ENCODE measurements at places on chromosomes 11 and 22.

DNA sequence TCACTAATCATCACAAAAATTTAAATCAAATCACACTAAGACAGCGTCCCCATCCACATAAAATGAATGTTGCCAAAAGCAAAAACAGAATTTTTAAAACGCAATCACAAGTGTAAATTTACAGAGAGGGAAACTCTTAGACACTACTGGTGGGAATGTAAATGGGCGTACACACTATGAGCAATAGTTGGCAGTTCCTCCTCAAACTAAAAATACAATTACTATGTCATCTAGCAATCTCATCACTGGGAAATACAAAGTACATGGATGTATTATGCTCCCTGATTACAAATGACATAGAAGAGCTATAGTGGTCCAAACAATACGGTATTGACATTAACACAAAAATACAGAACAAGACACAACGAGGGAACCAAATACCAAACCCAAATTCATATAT lies 8.7 kb upstream of the RGL4 start:
- DNase-seq = no peak

DNA sequence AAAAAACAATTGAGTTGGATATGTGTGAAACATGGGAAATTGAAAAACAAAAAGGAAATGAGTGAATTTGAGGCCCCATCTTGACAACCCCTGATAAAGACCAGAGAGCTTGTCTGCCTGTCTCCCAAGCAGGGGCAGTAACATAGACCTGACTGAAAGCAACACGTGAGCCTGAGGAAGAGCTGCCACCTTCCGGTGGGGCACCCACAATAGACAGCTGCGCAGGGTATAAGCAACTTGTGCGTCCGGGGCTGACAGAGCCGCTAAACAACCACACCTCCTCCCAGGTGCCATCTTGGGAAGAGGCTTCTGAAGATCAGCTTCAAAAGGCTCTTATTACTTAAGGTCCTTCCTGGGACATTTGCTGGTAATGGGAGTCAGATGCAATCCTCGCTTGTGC lies 166.8 kb downstream of the NTM start:
- DNase-seq = no peak

- no peak for DNase-seq
These were observed 1.9 kb upstream of the MPZL2 start for GRCh38 chr11:118265954-118266353.

- no peak for DNase-seq
These were observed 787.7 kb downstream of the NTM start for GRCh38 chr11:132158091-132158490.

- no peak for DNase-seq
These were observed 139.1 kb upstream of the MTMR2 start for GRCh38 chr11:96063053-96063452.

DNA sequence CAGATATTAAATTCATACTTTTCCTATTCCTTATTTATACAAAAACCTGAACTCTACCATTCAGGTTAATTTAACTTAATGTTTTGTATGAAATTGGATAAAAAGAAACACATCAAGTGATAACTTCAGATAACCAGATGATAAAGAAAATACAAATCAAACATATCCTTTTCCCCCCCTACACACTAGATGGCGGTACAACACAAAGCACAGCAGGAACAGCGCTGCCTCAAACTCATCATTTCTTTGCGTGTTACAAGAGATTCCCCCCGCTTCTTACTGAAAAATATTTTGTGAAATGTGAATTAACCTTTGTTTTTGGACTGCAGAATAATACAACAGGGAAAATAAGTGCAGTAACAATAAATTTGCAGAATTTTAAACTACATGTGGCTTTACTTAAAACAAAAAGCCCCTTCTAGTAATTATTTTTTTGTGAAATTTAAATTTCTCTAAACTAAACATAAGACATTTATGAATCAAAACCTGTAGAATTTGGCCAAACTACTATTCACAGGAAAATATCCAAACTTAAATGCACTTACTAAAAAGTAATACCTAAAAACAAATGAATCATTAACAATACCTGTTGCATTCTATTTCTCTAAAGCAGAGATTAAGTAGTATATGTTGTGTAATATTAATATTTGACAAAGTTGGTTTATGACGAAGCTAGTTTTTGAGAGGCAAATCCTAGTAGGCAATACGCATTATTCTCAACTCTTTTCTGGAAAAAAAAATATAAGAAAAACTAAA lies 74.4 kb downstream of the ARHGAP32 start:
- peak; percentile 15 for DNase-seq

GRCh38 chr11:121408830-121409229 lies 43.3 kb upstream of the SORL1 start:
- no peak for DNase-seq

- no peak for DNase-seq
These were observed 1.8 kb upstream of the TALDO1 start for GRCh38 chr11:745428-745827.

- DNase-seq = no peak
These were observed 17.0 kb upstream of the MMP12 start for GRCh38 chr11:102891736-102892135.

DNA sequence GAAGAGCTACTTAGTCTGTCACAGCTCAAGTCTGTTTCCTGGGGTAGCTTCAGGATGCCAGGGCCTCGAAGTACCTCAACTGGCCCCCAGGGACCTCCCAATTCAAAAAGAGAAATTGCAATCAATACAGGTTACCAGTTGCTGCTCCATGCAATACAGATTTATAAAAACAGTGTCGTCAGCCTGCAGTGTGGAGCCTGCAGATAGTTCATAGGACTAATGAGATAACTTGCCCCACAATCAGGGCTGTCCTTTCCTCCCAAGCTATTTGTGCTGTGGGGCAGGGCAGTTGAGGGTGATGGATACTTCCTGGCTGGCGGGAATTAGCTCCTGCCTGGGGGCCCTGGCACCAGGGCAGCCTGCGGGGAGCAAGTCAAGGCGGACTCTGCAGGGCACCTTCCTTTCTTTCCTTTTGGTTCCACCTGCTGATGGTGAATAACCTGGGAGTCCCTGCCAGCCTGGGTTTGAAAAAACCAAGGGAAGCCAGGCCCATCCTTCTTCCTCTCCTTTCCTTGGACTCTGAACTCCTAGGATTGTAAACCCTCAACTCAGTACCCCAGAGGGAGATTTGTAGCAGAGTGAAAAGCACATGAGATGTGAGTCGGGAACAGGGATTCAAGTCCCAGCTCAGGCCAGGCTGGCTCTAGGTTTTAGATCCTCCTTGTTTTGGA lies 216.6 kb downstream of the CEP164 start:
- no peak for DNase-seq

- DNase-seq = no peak
These were observed 31.7 kb upstream of the OAF start for GRCh38 chr11:120179057-120179672.

DNA sequence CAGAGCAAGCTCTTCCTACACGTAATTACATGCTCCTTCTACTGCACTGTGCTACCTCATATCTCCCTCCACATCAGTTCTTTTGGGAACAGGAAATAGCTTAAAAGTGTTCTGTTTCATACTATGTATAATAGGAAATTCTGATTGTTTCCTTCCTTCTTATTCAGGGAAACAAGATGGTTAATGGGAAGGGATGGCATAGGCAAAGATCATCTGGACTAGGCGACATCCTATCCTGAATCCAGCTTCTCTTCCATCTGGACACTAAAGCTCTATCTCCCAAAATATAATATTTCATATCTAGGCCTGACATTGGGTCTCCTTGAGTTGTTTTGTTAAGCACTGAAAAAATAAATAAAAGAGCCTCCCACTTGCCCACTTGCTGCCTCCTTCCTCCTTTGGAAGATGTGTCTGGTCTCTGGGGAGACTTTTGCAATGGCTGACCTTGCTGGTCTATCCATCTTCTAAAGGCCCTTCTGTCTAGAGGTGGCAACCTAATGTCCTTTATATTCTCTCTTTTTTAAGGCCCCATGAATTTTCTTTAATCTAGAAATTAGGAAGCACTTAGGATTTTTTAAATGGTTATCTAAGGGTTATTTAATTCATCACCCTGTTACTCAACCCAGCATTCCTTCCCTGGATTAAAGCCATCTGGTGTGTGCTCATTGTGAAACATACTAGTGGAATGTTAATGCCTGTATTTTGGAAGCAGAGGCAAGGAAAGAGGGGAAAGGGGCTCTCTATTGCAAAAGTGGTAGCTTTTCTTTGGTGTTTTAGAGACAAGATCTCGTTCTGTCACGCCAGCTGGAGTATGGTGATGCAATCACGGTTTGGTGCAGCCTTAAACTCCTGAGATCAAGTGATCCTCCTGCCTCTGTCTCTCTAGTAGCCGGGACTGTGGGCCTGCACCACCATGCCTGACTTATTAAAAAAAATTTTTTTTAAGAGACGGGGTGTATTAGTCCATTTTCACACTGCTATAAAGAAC lies 20.6 kb downstream of the CLMP start:
- DNase-seq = no peak

- DNase-seq = peak; percentile 28
These were observed 24.2 kb downstream of the MRE11 start for GRCh38 chr11:94469416-94469815.

DNA sequence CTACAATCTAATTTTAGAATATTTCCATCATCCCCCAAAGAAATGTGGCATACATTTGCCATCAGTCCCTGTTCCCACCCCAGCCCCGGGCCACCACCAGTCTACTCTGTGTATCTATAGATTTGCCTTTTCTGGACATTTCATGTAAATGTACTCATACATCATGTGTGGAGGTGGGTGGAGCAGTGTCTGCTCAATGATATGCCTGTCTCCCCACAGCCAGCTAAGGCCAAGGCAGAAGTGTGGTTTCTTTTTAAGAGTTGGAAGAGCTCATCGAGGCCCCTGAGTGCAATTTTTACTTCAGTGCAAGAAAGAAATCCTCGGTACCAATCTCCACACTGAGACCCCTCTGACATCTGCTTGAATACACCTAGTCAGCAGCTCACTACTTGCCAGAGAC lies 80.5 kb downstream of the TP53I11 start:
- DNase-seq = no peak

GRCh38 chr11:1645357-1645821 lies 15.8 kb downstream of the KRTAP5-5 start:
- no peak for DNase-seq

DNA sequence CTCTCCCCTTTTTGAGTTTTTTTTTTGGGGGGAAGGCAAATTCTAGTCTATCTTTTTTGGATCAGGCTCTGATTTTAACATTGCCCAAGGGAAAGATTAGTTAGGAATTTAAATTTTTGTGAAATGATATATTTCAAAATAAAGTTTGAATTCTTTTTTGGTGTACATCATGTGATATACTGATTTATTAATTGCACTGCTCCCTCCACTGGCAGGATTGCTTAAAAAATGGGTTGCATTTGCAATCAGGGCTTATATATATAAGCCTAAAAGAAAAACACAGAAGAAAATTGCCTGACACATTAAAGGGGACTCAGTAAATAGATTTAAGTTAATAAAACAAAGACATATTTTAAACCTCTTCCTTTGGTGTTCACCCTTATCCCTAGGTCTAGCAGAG lies 1.2 kb downstream of the DYNC2H1 start:
- no peak for DNase-seq

GRCh38 chr11:73257342-73258103 lies 14.6 kb upstream of the P2RY6 start:
- no peak for DNase-seq

- DNase-seq = no peak
These were observed 3.2 kb upstream of the SLC25A22 start for GRCh38 chr11:801097-801780.

GRCh38 chr22:30823015-30823370 lies 128.3 kb downstream of the OSBP2 start:
- DNase-seq = no peak

DNA sequence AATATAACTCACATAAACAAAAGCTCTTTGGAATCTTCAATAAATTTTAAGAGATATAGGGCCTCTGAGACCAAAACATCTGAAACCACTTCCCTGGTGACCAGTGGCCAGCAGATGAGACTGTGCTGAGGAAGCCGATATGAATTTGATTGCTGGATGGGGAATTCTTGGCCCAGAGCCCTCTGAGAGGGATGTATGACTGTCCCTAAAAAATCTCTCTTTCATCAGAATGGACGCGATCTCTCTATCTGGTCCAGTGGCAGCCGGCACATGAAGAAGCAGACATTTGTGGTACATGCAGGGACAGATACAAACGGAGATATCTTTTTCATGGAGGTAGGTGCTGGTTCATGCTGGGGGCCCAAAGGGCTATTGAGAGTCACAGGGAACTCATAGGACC lies 37.5 kb downstream of the MYBPC3 start:
- DNase-seq = no peak

- DNase-seq = no peak
These were observed 50.2 kb downstream of the MCAM start for GRCh38 chr11:119266517-119267255.

DNA sequence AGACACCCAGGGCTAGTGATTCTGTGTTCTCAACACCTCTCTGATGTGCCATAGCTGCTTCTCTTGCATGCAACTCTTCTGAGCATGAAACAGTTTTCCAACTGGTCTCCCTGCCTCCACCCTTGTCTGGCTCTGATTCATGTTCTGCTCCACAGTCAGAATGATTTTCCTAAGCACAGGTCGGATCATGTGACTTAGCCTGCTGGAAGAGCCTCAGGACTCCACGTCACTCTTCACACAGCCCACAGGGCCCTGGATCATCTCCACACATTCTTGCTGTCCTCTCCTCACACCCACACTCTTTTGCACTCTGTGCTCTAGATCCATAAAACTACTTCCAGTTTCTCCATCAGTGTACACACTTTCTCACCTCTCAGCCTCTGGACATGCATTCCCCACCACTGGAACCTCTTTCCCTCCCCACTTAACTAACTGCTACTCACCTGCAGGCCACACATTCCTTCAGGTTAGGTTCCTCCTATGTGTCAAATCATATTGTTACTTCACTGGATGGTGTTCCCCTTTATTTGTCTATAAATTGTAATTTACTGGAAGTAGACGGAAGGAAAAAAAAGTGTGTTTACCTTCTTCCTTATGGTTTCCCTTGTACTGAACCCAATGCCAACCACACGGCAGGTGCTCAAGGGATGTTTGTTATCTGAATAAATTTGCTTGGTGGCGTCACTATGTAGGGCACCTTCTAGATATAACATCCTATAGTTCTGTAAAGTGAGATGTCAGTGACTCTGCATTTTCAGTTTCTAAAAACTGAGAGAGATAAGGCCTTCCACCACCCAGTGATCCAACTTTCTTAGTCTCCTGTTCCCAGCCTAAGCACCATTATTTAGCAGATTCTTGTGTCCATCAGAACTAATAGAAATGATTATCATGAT lies 133.7 kb downstream of the ETS1 start:
- DNase-seq = no peak

DNA sequence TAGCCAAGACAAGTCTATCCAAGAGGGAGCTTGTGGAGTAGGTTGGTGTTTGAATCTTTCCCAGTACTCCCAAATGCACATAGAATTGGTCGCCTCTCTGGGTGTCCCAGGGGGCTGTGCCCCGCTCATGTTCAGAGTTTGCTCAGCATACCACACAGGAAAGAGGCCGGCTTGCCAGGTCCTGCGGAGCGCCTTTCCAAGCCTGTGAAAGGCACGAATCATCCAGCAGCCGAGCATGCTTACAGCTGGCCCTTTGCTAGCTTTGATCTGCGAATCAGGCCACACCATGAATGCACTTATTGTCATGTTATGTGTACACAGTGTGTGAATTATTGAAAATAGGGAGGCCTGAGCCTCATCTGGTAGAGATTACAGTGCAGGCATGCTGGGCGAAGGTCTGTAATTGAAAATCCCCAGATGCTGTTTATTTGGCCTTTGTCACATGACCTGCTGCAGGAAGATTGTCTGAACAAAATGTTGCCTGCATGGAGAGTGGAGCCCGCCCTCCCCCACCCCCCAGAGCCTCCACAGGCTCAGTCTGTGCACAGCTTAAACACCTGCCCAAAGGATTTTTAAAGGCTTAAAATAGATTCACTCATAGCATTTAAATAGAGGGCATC lies 163.3 kb upstream of the RASSF10 start:
- DNase-seq = no peak

GRCh38 chr11:92771701-92772100 lies 197.8 kb upstream of the MTNR1B start:
- no peak for DNase-seq
